ENCODE measurements at places on chromosomes 4 and X.

DNA sequence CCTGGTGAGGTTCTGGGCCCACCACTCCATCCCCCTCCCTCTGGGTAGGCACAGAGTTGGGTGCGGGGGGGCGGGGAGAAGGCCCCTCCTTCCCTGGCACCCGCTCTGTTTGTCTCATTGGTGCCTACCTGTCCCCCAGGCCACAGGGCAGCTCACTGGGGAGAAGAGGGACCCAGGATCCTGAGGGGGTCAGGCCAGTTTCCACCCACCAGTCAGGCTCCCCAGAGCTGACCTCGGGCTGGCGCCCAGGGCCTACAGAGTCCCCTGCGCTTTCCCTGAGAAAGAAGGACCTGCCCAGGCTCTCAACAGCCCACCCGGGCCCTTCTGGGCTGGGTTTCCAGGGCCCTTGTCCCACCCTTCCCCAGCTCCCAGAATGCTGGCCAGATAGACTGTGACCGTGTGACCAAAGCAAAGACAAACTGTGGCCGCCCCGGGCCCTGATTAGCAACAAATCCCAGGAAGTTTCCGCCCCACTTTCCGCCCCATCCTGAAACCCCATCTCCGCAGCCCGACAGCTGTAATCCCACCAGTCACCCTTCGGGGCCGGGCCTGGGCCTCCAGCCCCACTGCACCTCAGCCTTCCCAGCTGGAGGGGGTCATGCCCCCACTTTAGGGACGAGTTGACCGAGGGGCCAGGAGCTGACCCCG, 33.8 kb upstream of the FGFR3 start:
- DNase-seq, result no peak

GRCh38 chr4:134533068-134533467, 331.5 kb upstream of the PABPC4L start:
- no peak for DNase-seq

DNA sequence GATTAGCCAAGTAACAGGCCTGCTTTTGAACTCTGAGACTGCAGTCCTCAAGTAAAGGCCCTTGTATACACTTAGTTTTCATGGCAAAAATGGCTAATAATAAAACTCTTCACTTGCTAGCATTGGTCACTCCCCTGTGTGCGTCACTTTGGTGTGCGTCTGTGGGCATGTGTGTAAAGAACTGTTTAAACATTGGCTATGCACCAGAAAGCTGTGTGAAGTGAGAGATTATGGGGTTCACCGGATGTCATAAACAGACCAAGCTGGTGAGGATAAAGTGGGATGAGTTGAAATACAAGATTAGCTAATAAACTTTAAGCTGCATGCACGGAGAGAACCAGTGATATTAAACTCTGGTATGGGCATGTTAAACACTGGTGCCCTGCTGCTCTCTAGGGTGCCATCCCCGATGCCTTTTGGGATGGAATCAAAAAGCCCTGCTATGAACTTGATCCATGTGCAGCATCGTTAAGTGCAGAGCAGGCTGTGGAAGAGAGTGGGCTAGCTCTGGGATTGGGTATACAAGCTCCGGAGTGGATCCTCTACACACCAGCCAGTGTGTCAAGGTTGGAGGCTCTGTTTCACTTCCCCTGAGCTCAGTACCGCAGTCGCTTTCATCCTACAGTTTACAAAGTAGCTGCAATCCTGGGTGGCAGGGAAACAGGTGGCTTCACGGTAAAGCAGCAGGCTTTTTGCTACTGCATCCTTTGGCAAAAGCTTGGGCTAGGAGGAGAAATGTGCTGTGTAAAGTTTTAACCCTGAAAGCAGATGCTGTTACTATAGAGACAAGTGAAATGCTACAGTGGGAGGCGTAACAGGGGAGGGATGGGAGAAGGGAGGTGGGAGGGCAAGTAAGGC, 108.3 kb upstream of the SLC4A4 start:
- DNase-seq, result no peak

DNA sequence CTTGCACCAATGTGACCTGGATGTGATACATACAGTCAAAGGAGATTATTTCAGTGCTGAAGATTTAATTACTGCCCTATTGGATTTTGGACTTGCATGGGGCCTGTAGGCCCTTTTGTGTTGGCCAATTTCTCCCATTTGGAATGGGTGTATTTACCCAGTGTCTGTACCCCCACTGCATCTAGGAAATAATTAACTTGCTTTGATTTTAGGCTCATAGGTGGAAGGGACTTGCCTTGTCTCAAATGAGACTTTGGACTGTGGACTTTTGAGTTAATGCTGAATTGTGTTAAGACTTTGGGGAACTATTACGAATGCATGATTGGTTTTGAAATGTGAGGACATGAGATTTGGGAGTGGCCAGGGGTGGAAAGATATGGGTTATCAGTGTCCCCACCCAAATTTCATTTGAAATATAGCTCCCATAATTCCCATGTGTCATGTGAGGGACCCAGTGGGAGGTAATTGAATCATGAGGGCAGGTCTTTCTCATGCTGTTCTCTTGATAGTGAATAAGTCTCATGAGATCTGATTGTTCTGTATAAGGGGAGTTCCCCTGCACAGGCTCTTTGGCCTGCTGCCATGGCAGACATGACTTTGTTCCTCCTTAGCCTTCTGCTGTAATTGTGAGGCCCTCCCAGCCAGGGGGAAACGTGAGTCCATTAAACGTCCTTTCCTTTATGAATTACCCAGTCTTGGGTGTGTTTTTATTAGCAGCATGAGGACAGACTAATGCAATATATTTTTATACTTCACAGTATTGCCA, 362.2 kb upstream of the SPANXN4 start:
- DNase-seq, result no peak

- DNase-seq, result no peak
Measured at GRCh38 chrX:12439416-12439815, 301.1 kb downstream of the FRMPD4 start.

DNA sequence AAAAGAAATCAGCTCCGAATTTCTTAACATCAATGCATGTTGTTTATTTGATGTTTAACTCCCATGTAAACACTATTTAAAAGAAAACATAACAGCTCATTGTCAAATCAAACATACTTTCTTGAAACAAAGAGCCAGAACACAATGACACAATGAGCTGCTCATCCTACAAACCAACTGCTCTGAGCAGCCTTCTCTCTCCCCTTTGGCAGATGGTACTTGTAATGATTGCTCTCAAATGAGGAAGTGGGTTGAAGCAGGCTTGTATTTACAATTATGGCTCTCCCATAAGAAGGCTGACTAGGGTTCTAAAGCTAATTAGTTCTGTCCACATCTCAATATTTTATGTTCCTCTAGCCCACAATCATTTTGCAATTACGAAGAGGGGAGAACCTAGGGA, 637.8 kb upstream of the ADGRL3 start:
- no peak for DNase-seq

- DNase-seq, result no peak
Measured at GRCh38 chrX:105116486-105116885, 104.0 kb downstream of the TEX13A start.

DNA sequence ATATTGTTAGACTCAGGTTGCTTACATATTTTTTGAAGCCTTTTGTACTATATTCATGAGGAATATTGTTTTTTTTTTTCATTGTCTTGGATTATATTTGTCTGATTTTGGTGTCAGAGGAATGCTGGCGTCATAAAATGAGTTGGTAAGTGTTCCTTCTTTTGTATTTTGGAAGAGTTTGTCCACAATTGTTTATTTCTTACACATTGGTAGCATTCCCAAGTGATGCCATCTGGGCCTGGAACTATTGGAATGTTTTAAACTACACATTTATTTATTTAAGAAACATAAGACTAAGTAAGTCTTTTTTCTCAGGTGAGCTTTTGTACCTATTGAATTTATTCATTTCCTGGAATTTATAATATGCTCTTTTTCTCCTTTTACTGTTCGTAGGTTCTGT, 107.6 kb downstream of the LARP1B start:
- DNase-seq, result no peak

Data from activated naive CD8-positive, alpha-beta T cell treated with anti-CD3 and anti-CD28 coated beads, Interleukin-2, amount 50 U/mL, for 24 hours (primary cell).